GM19239 (cell line): ENCODE measurements at places on chromosomes 4 and X.

DNA sequence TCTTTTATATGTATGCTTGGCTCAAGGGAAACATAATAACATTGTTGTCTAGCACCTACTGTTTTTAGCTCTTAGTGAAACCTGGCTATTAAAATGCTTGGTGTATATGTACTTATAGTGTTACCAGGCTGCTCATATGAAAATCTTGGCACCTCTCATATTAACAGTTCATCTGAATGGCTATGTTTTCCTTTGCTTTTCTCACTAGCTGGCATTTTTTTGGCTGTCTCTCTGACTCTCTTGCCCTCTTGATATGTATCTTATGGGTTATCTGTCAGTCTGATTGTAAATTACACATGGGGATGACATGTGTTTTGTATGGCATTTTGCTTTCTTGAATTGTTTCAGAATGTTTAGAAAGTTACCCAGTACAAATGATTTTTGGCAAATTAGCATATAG, 158.0 kb downstream of the ARHGAP24 start:
- no peak for DNase-seq

GRCh38 chr4:39541987-39542610, 14.9 kb upstream of the UGDH start:
- no peak for DNase-seq

DNA sequence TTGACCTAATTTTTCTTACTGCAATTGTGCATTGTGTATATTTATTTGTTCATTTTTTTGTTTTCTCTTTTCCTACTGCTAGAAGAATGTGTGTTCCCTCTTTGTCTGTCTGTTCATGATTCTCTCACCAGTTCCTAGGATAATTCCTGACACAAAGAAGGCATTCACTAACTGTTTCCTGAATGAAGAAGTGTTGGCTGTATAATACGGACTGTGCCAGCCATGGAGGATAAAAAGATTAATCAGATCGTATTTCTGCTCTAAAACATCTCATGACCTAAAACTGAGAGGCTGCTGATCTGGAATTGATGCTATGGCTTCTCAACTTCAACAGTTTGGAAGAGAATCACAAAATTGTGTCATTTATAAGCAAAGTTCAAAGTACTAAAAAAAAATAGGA, 563.1 kb upstream of the FRG1 start:
- DNase-seq: no peak

DNA sequence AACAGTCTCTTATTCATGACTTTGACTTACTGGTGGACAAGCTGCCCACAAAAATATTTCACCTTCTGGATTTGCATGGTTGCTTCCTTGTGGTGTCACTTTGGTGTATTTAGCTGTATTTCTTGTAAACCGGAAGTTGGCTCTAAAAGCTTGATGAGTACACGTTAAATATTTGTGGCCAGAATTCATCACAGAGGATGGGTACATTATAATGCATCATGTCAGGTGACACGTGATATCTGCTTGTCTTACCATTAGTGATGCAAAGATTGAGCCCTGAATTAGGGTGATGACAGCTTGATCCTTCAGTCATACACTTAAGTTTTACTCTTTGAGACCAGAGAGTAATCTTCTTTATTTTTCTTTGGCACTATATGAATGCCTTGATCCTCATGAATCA, 188.3 kb upstream of the RPS6KA3 start:
- DNase-seq: no peak

GRCh38 chrX:20067709-20068561, 48.8 kb downstream of the MAP7D2 start:
- DNase-seq: no peak

- DNase-seq: no peak
These were observed 441.0 kb upstream of the GALNT7 start for GRCh38 chr4:172727631-172728030.

DNA sequence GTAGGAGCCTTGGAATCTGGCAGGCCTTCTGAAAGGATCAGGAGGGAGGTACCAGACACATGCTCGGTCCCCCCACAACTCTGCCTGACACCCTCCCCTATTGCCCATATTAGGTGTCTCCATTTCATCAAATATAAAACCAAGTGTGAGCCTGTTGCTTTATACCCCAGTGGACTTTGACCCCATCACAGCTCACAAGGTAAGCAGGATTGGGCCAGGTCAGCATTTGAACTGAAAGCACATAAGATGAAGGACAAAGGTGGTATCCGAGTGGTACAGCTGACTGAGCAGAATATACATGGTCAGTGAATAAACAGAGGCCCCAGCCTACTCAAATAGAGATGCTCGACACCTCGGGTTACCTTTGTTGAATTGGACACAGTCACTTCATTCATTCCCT, 20.0 kb downstream of the SLC25A43 start:
- DNase-seq: no peak
